AML-193 (cell line): ENCODE measurements at places on chromosomes 6 and 20.

- DNase-seq, result no peak
These were observed 17.2 kb downstream of the UNC5CL start for GRCh38 chr6:41021832-41022231.

DNA sequence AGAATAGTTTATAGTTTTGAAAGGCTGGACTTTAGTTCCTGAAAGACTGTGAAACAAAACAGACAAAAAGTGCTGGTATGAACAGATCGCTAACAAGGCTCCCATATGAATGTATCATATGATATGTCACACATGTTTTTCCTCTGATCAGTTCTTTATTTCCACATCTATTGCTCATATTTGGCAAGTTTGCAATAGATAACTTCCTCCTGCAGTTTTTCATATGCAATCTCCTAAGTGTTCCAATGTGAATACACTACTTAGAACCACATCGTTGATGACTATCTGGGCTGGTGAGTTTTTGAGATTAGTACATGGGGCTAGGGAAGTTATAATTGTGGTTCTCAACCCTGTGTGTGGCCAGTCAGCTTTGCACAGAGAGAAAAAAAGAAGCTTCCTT is 23.1 kb downstream of the CRYBG1 start:
- peak; percentile 87 for DNase-seq

DNA sequence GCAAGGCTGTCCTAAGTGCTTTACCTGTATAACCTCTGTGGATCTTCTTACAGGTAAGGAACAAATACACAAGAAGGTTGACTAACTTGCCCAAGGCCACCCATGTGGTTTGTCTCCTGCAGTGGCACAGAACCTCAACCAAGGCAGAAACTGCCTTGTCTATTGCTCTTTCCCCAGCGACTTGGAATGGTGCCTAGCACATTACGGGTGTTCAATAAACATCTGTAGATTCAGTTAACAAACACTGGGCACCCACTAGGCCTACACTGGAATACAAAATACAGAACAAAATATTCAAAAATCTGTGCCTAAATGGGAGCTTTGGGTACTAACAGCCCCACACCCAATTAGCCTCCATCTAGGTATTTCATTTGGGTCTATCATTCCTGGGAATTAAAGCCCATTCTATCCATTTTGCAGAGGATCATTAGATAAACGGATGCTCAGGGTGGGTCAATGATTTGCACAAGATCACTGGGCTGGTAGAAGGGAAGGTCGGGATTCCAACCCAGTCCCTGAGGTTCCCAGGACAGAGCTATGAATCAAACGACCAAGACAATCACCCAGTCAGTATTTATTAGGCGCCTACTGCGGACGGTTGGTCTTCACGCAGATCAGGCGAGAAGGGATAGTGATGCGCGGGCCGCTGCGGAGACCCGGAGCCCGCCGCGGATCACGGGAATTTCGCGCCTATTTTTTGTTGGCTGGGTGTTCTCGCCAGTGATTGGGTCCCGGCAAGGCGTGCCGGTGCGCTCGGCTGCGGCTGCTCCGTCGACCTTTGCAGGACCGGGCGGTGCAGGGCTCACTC is at the start of gene STK35:
Gene STK35, plus strand, starts transcription at position 771 of the 808 bp plus-strand sequence. CDS start 55 bp downstream, outside the sequence.
- no peak for DNase-seq

DNA sequence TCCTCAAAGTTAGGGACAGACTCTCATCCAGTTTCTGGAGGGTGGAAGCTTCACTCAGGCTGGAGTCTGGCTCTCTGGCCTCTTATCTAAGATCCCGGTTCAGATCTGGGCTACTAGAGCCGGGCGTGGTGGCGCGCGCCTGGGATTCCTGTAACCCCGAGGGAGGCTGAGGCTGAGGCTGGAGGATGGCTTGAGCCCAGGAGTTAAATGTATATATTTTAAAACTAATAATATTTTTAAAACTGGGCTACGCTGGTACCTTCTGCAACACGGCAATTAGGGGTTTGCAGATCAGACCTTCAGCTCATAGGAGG is 710 bp upstream of the ZNF343 start:
- no peak for DNase-seq

DNA sequence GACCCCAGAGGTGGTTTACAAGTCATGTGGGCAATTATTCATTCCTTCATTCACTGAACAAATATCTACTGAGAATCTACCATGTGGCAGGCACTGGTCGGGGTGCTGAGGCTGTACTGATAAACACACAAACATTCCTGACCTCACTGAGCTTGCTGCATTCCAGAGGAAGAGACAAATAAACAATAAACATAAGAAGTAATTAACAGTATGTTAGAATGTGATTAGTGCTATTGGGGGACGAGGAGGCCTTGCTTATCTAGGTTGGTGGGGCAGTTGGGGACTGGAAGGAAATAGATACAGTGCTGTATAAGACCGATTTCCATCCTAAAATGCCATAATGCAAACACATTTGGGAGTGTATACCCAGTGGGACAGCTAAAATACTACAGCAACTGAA is 44.1 kb downstream of the MAK start:
- DNase-seq, result no peak

GRCh38 chr20:17655286-17655651 is 26.8 kb downstream of the RRBP1 start:
- DNase-seq, result no peak

GRCh38 chr6:23692184-23692583 is 433.8 kb upstream of the NRSN1 start:
- DNase-seq, result no peak

DNA sequence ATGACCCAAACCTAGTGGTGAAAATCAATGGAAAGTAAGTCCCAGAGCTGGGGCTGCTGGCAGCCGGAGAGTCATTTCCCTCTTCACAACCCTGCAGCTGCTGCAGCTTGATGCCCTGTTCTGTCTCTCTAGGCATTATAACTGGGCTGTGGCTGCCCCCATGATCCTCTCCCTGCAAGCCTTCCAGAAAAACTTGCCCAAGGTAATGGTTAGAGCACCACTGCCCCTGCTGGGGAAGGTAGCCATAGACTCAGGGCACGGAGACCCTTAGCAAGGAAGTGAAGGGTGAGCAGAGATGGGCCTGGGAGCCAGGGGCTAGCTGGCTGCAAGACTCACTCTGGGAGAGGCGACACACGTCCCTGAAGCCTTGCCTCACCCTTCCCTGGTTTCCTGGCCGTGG is 12.0 kb downstream of the LPIN3 start:
- no peak for DNase-seq

- DNase-seq, result no peak
These were observed 33.1 kb upstream of the TMEM30A start for GRCh38 chr6:75317503-75318206.

DNA sequence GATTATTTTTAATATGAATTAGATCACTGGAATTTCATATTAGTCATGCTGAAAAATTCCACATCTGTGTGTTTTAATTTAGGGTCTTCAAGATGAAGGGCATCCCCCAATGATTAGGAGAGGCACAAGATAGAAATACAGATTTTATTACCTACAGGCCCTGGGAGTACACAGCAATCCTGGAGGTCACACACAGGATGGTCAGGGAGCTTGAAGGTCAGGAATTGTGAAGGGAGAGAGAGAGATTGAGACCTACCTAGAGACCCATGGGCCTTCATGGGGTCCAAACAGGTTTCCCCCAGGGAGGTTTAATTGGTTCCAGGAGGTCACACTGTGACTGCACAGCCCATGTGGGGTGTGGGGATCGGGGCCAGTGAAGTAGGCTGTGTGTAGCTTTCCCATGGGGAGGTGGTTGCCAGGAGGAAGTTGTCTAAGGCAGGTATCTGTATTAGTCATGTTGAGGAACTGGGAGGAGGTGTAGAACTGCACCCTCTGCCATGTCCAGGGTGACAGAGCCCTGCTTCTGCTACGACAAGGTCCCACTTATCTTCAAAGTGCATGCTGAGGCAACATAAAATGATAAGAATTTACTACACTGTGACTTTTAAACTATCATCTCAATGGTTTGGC is 18.3 kb downstream of the SNX9 start:
- no peak for DNase-seq

GRCh38 chr6:37205175-37205996 is 35.4 kb downstream of the PIM1 start:
- no peak for DNase-seq

DNA sequence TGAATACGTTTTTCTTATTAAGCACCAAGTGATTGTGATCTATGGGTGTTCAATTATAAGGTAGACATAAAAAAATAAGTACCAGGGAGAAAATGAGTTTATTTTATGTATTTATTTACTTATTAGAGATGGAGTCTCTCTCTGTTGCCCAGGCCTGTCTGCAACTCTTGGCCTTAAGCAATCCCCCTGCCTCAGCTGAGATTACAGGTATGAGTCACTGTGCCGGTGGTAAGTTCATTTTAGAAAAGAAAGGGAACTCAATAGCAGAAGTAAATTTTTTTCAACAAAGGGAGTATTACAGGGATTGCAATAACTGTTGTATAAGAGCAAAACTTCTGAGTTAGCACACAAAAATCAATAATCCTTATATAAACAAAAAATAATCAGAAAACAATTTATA is 98.7 kb upstream of the FUT9 start:
- DNase-seq, result peak; percentile 62

GRCh38 chr20:50595988-50596693 is 86.0 kb downstream of the PTPN1 start:
- no peak for DNase-seq

- DNase-seq, result no peak
These were observed 37.4 kb downstream of the RCAN2 start for GRCh38 chr6:46453741-46454316.

DNA sequence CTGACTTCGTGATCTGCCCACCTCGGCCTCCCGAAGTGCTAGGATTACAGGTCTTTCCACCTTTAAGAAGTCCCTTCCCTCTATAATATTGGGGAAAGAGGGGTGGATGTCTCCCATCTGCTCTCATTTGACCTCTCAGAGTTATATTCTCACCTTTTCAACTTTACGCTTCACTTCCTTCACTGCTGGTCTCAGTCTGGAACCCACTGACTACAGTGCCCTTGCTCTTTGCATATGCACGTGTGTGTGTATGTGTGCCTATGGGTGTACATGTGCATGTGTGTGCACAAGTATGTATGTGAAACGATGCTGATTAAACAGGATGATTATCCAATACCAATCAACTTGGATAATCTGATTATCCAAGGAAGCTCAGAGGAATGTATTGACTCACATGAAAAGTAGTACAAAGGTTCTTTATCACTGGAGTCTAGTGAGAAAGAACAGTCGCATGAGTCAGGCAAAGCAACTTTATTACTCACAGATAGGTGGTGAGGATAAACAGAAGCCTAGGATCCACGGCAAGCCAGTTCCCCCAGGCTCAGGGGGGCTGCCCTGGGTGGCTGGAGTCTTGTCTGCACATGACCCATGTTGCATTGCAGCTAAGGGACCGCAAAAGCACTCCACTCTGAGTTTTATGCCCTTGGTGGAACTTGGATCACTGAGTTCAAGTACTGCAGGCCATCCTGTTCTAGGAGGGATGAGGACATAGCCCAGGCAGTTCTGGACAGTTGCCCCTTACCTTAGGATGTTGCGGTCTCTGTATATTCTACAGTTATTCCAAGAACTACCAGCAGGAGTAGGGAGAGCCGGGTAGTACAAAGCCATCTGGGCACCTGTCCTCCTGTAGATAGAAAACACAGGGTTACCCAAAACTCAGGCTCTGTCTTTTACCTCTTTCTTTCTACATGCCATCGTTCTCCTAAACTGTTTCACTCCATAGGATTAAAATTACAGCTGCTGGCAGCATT is 50.9 kb downstream of the SNRNP48 start:
- DNase-seq, result no peak

GRCh38 chr20:3563548-3564177 is 92.8 kb downstream of the ATRN start:
- DNase-seq, result peak; percentile 38

- no peak for DNase-seq
These were observed 185.4 kb upstream of the SLC24A3 start for GRCh38 chr20:19026901-19027644.

DNA sequence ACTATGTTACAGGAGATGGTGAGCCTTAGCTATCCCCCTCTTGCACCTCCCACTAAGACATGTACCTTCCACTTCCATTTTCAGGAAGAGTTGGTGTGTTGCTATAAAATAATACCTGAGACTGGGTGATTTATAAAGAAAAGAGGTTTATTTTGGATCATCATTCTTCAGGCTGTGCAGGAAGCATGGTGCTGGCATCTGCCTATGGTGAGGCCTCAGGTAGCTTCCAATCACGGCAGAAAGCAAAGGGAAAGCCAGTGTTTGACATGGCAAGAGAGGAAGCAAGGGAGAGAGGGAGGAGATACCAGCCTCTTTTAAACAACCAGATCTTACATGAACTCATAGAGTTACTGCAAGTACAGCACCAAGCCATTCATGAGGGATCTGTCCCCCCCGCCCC is 32.2 kb downstream of the GSS start:
- no peak for DNase-seq

GRCh38 chr20:63863798-63864544 is 1.1 kb upstream of the TPD52L2 start:
- peak; percentile 96 for DNase-seq

GRCh38 chr6:15551798-15552197 is 111.0 kb downstream of the DTNBP1 start:
- no peak for DNase-seq

DNA sequence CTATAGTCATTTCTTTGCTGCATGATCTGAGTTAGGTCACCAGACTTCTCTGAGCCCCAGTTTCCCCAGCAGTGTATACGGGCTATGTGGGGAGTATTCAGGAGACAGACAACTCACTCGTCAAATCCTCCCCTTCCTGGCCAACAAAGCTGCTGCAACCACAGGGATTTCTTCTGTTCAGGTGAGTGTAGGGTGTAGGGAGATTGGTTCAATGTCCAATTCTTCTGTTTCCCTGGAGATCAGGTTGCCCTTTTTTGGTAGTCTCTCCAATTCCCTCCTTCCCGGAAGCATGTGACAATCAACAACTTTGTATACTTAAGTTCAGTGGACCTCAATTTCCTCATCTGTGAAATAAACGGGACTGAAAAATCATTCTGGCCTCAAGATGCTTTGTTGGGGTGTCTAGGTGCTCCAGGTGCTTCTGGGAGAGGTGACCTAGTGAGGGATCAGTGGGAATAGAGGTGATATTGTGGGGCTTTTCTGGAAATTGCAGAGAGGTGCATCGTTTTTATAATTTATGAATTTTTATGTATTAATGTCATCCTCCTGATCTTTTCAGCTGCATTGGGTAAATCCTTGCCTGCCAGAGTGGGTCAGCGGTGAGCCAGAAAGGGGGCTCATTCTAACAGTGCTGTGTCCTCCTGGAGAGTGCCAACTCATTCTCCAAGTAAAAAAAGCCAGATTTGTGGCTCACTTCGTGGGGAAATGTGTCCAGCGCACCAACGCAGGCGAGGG is 594 bp upstream of the CDKN1A start:
- DNase-seq, result no peak

- DNase-seq, result no peak
These were observed 205.7 kb downstream of the OTOR start for GRCh38 chr20:16953858-16954257.

GRCh38 chr6:14730654-14731053 is 515.2 kb upstream of the JARID2 start:
- no peak for DNase-seq

GRCh38 chr6:77880501-77880900 is 227.7 kb downstream of the MEI4 start:
- DNase-seq, result no peak

GRCh38 chr6:14944593-14944992 is 301.3 kb upstream of the JARID2 start:
- no peak for DNase-seq
